ENCODE measurements at places on chromosomes 16 and 17. TPM values are rescaled to one million over a fixed set of nuclear protein-coding genes. Genes with fewer than 3 reads are reported as not detected.

DNA sequence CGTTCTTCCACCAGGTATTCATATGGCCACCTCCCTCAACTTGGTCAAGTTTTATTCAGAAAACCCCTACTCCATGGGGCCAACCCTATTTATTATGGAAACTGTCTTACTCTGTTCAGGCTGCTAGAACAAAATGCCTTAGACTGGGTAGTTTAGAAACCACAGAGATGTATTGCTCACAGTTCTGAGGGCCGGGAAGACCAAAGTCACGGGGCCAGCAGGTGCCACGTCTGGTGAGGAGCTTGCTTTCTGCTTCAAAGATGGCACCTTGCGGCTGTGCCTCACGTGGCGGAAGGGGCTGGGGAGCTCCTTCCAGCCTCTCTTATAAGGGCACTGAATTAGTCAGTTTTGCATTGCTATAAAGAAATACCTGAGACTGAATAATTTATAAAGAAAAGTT, 74.3 kb downstream of the AXIN2 start:
- no peak for DNase-seq

The NATD1 gene
- polyA plus RNA-seq = 0.97 TPM

DNA sequence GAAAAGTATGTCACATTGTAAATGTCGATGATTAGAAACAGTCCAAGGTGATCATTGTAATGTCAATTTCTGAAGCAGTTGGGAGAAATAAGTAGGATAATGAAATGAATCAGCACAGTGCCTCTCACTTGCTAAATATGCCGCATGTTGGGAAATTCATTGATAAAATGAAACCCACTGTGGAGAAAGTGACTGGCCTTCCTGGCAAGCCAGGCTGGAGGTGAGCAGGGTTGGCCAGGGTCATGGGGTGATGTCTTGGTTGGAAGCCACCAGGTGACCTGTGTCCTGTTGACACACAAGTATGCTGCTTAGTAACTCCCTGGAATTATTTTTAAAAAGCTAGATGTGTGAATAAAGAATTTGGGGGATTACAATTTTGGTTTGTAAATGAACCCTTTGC, 14.9 kb upstream of the WNT9B start:
- DNase-seq = no peak

The ZNF785 gene
- polyA plus RNA-seq = 2.1 TPM

DNA sequence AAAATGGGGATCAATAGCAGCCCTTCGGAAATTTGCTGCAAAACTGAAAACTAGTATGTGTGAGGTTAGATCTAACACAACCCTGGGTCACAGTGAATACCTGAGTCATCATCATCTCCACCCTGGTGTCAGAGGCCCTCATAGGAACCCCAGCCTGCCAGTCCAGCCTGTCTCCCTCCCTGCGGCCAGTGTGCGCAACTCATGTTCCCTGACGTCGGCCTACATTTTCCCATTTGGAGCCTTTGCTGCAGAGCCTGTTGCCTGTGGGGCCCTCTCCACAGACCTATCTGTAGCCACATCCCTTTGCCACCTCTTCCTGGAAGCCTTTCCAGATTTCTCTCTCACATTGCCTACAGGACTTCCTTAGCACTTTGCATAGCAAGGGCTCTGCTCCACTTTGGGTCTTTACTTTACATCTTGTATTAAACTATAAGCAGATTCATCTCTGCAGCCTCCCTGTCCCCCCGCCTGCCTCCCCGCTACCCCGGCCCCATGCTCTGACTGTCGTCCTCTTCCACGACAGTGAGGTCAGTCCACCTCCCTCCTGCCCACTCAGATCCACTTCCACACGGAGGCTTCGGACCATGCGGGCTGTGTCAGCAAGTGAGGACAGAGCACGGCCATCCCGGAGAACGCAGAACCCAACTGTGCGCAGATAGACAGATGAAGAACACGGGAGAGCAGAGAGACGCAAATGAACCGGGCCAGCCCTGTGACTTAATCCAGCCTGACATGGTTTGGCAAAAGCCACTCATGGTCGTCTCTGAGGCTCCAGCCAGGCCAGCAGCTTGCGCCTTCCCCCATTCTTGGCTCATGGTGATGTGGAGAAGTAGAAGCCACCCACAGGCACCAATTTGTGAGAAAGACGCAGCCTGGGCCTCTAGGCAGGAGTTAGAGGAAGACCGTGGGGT, 31.0 kb downstream of the NGFR start:
- DNase-seq = no peak

DNA sequence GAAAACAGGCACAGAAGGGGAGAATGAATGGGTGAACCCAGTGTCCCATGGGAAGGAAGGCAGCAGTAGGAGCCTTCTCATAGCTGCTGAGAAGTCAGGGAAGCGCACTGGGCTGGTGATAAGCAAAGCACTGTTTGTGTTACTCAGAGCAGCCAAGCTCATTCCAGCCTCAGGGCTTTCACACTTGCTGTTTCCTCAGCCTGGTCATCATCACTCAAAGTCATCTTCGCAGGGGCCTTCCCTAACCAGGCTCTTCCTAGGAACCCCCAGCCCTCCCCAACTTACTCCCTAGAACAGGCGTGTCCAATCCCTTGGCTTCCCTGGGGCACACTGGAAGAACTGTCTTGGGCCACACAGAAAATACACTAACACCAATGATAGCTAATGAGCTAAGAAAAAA, 32.1 kb upstream of the LONP2 start:
- no peak for DNase-seq

- peak; percentile 4 for DNase-seq
Observed at GRCh38 chr17:48351911-48352332, 78.1 kb downstream of the SKAP1 start.

The OR3A2 gene
- polyA plus RNA-seq = not detected
